Suprapubic skin (tissue), 4 donors: ENCODE measurements at places on chromosomes 3 and 15. TPM values are rescaled to one million over a fixed set of nuclear protein-coding genes. Genes with fewer than 3 reads are reported as not detected.

DNA sequence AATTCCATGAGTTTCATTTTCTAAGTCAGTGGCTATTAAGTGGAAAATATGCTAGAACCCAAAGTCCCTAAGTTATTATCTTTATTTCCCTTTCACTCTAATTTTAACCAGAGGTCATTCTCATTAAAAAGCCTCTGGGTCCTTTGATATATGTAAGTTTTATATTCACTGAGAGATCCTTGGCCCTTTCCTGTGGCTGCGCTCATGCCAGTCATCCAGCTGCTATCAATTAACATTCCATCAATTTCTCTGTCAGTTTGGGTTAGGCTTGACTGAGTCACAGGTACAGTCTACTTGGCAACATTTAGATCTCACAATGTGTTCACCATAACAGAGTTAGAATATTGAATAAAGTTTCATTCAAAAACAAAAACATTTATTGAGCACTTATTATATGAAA lies 58.0 kb upstream of the FBN1 start:
- H3K36me3 ChIP-seq: no peaks in the 10 kb centered on the region
- H3K27me3 ChIP-seq: no peaks in the 10 kb centered on the region
- no peak overlapping the region for H3K4me3 ChIP-seq
- H3K4me1 ChIP-seq: no peaks in the 10 kb centered on the region
- DNase-seq: no peak
- no peak overlapping the region for H3K27ac ChIP-seq

- no peak overlapping the region for H3K4me3 ChIP-seq
- H3K27me3 ChIP-seq: no peaks in the 10 kb centered on the region
- H3K4me1 ChIP-seq: peaks cover 13% of the 10 kb centered on the region
- DNase-seq: peak; percentile 84
These were observed 22.9 kb downstream of the COLQ start for GRCh38 chr3:15498431-15499214.

- no peak overlapping the region for H3K27ac ChIP-seq
- no peaks in the 10 kb centered on the region for H3K27me3 ChIP-seq
- H3K4me1 ChIP-seq: no peaks in the 10 kb centered on the region
- no peak for DNase-seq
- no peak overlapping the region for H3K4me3 ChIP-seq
These were observed 14.1 kb downstream of the KCNMB3 start for GRCh38 chr3:179236669-179237301.

GOLGA6L7 gene
- not detected for total RNA-seq
